NCI-H1436 (cell line): ENCODE measurements at places on chromosomes 4 and X.

DNA sequence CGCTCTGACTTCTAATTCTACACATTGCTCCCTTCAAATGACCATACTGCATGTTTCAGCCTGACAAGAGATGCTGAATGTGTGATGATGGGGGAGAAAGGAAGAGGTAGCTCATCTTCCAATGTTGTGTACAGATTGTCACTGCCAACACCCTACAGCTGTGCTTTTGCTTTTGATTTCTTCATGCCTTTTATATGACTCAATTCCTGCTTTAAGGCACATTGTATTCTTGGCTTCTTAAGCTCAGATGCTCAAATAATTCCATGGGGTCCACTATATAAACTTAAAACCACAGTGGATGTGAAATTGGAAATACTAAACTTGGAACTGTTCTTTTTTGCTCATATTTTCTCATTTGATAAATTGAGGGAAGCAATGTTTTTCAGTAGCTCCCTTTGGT lies 183.2 kb upstream of the WDFY3 start:
- no peak for DNase-seq

DNA sequence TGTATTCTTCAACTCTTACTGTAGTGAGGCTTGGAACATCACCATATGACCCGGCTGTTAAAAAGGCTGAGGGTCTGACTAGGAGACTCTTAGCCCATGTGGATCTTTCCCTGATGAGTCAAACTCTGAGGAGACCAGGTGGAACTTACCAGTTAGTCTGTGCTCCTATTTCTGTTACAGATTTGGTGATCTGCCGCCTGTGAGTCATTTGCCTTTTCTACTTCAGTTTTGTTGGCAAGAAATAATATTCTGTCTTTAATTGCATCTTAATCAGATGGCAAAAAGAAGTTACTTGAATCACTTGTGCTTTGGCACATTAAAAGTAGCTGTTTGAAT lies 48.4 kb downstream of the MTM1 start:
- no peak for DNase-seq

DNA sequence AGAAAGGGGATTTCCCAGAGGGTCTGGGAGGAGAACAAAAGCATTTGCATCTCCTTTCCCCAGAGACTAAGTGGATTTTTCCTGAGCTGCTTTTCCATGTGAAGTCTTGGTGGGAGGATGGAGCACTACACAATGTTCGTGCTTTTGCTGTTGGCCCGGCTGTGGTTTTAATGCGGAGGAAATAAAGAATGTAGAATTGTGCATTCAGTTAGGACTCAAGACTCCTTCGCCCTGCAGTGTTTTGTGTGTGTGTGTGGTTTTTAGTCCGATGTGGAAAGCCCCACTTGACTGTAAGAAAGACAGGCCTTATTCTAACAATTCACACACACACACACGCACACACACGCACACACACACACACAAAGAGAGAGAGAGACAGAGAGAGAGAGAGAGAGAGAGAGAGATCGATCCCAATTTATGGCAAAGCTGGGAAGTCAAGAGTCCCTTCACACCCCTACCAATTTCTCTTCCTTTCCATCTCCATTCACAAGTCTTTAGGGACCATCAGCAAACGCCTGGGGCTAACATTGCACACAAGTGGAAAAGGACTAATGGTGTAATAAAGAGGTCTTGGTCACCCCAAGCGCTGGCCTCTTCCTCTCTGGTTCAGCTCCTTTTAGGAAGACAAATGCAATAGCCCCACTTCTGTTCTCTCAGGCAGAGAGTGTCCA lies 44.2 kb downstream of the CLDN34 start:
- no peak for DNase-seq

DNA sequence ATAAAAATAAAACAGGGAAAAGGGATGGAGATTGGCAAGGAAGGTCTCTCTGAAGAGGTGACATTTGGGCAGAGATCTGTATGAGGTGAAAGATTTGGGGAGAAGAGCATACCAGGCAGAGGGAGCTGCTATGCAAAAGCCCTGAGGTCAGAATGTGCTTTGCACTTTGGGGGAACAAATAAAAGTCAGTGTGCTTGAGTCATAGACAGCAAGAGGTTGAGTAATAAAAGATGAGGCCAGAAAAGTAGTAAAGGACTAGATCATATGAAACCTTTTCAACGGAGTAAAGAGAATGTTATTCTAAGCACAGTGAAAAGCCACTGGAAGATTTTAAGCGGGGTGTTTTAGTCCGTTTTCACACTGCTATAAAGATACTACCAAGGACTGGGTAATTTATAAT lies 76.5 kb upstream of the TEX13A start:
- DNase-seq: no peak

DNA sequence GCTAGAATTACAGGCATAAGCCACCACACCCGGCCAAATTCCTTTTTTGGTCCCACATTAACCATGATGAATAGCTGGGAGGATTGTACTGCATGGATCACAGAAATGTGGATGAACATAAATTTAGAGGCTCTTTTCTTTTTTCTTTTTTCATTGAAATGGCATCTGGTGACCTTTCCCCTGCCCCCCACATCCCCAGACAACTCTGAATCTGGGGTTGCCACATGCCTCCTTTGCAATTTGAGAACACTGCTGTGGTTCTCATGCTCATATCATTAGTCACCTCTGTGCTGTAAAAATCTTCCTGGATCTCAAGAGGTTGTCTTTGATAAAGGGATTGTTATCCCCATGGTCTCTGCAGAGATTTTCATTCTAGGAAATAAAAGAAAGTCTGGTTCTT lies 22.8 kb upstream of the FMR1NB start:
- no peak for DNase-seq

DNA sequence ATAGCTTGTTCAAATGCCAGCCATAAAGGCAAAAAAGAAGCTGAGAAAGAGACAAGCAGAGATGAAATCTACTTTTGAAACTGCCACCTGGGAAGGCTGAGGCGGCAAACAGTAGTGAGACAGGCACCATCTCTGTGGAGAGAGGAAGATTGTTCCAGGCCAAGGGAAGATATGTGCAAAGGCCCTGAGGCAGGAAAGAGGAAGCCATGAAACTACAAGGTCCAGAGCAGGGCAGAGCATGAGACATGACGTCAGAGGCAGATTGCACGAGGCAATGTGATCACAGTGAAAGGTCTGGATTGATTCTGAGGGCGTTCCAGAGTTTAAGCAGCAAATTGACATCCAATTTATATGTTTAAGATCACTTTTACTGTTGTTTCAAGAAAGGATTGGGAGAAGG lies 226.1 kb downstream of the QDPR start:
- DNase-seq: no peak

GRCh38 chr4:76055016-76055415 lies 19.1 kb upstream of the CXCL11 start:
- DNase-seq: no peak
